ENCODE measurements at places on chromosomes 2 and 18.
A peak's percentile ranks its signal among the peaks of the same experiment; 100 is the strongest.

DNA sequence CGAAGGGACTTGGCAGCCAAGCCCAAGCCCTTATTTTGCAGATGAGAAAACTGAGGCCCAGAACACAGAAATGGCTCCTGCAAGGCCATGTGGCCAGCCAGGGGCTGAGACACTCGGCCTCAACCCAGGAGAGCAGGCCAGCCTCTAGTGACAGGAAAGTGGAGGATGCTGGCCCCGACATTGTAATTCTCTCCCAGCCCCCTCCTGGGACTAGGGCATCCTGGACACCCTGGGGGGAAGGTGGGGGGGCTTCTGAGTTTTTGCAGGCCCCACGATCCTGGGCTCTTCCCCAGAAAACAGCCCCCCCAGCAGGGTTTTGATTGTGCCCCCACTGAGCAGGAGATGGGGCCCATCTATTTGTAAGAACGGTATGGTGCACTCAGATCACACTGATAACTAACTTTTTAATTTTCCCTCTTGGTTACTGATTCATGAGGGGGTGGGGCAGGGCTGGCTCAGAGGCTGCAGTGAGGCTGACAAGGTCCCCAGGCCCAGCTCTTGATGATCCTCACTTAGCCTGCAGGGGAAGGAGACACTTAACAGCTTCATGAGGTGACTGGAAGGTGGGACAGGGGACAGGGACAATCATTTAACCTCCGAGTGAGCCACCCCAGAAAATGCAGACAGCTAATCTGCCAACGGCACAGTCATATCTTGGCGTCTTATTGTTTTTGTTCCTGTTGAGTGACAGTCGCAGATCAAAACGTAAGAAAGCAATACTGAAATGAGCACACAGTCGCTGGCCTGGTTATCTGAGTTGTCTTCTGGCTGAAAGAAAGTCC lies 18.9 kb downstream of the SMAD7 start:
- DNase-seq = no peak

DNA sequence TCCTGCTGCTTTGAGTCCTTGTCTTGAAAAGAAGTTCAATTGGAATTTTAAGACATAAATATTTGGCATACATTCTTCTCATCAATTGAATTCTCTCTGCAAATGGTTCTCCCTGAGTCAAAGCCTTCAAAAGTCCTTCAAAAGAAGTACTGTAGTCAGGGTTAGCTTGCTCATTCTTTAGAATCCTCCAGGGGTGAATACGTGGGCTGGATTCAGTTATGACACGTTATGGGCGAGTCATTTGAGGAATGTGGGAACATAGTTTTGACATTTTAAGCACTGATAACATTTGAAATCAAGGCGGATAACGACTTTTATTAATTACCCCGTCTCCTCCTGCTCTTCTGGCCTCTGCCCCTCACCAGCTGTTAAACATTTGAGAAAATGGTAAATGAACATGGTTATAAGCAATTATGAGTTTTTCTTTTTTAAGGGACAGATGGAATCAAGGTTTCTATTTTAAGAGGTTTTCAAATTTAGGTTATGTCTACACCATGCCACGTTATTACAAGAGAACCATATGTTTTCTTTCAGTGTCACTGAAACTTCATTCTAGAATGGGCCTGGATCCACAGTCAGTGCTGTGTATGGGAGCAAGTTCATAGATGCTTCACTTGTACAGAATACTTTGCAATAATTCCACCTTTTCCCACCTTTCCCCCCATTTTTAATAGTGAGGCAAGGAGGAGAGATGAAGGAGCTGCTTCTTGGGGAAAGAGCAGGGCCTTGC lies 273.1 kb downstream of the TSN start:
- no peak for DNase-seq

DNA sequence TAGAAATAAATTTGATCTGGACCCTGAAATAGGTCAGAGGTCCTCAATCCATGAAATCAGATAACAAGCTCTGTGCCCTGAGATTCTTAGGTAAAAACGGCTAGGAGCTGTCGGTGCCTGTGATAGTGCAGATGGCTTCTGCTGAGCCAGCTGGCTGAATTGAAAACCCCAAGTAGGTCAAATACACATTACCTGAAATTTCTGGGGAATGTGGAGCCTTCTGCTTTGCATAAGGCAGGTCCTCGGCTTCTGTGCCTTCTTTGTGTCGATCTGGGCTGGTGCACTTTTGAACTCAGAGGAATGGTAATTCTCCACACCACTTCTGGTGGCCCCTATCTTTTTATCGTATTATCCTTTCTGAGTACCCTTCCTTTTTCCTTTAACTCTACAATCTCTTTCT lies 66.6 kb downstream of the CNTNAP5 start:
- DNase-seq = no peak

DNA sequence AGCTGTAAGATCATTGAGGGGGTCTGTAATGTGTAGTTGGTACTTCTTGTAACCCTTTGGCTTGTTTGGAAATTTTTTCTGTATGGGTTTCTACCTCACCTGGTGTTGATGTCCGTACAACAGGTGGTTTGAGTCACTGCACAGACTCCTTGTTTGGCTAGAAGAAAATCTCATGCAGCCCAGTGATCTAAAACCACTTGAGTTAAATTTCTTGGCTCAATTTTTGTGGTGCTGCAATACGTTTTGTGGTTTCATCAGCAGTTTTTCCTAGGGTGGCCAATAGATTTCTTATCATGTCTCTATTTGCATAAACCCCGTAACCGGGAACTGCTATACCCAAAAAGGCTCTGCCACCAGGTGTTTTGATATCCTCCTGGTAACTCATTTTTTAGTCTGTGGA lies 43.4 kb downstream of the CERS6 start:
- no peak for DNase-seq

DNA sequence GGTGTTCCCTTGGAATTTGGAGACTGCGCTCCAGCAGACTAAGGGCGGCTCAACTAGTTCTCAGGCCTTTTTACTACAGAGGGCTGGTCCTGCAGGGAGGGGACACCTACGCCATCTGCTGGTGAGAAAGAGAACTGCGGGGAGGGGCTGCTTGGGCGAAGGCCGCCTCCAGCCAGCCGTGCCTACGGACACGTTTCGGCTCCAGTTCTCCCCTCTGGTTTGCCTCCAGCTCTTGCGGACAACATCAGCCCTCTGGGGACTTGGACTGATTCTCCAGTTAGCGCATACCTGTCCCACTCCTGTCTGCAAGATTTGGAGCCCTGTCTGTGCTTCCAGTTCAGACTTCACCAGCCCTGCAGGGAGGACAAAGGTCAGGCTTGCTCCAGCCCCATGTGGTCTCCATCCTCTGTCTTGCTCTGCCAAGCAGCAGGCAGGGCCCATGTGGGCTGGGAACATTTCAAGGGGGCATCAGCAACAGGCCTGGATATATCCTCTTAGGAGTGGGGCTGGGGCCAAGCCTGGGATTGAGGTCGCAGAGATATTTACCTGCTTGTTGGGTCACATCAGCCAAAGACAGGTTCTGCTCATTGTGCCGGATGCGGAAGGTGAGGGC lies 10.3 kb downstream of the PTPRN start:
- peak; percentile 44 for DNase-seq

DNA sequence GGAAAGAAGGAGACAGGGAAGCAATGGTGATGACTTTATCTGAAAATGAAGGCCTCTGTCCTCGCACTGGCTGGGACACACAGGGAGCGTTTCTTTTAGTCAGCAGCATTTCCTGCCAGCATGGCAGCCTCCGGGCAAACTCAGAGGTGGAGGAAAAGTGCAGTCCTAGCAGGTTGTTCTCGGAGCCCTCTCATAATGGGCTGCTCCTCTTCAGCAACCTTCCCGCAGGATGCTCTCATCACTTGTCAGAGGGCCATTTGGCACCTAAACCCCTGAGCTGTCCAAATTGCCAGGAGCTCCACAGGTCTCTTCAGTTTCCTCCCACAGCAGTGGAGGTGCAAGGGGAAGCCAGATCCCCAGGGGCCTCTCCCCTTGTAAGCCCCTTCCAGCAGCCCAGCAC lies 6.2 kb downstream of the STK39 start:
- DNase-seq = no peak

DNA sequence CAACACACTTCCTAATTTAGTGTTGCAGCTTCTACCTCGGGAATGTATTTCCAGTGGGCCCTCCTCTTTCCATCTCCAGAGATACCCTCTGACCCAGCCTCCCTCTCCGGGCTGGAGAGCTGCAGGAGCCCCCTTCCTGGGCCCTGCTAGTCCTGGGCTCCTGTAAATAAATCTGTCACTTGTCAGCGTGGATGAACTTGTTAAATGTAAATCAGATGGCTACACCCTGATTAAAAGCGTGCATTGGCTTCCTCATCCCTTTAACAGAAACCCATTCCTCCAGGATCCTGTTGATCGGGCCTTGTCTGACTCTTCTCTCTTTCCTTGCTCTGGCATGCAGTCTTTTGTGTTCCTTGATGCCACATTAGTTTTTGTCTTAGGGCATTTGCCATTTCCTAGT lies 2.4 kb downstream of the ZNF236 start:
- DNase-seq = no peak

- DNase-seq = no peak
Observed at GRCh38 chr2:120498121-120498520, 152.2 kb downstream of the INHBB start.

GRCh38 chr2:143452817-143453451 lies 323.7 kb downstream of the ARHGAP15 start:
- no peak for DNase-seq

DNA sequence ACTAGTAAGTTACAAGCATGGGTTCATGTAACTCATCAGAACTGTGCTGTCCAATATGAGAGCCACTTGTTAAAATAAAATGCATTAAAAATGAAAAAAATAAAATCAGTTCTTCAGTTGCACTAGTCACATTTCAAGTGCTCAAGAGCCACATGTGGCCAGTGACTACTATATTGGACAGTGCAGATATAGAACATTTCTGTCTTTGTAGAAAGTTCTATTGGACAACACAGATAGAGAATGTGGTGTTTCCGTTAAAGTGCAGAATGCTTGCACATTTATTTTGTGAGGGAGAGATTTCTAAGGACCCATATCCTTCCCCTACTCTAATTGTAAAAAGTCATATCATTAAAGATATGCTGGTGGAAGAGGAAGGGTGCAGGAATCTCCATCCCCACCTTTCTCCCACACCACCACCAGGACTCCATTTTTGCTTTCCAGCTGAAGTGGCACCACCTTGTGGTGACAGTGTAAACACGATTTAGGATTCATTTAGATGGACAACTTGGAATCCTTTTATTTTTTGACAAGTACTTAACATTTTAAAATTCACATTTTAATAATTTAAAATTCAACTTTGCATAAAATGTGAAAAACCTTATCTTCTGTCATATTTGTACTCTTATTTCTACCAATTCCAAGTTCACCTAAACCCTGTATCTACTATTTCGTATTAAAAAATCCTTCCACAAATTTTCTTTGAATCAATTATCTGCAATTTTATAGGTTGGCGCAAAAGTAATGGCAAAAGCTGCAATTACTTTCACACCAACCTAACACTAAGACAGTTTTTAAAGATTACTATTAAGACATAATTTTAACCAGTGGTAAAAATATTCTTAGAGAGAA lies 9.4 kb upstream of the CD302 start:
- no peak for DNase-seq

GRCh38 chr2:163733301-163733938 lies 2.4 kb downstream of the FIGN start:
- no peak for DNase-seq

Data from SHP77 treated with DMSO at 0.1 percent for 48 hours (cell line).